ENCODE measurements at places on chromosomes 11 and 22.
A peak's percentile ranks its signal among the peaks of the same experiment; 100 is the strongest.

DNA sequence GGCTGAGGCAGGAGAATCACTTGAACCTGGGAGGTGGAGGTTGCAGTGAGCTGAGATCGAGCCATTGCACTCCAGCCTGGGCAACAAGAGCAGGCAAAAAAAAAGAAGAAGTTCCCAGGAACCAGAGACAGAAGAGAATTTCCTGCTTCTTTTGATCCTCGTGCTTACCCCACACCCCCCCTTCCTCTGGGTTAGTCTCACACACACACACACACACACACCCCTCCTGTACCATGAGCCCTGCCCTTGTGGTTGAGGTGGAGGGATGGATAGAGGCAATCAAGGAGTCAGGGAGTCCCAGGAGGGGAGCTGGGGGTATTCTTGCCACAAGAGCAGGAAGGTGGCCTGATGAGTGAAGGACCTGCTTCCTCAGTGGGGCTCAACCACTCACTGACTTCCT is 4.1 kb upstream of the UBE2L6 start:
- no peak for DNase-seq

- DNase-seq = no peak
Measured at GRCh38 chr11:12301379-12301778, 76.0 kb upstream of the PARVA start.

- no peak for DNase-seq
Measured at GRCh38 chr11:11107076-11107723, 245.8 kb downstream of the CSNK2A3 start.

DNA sequence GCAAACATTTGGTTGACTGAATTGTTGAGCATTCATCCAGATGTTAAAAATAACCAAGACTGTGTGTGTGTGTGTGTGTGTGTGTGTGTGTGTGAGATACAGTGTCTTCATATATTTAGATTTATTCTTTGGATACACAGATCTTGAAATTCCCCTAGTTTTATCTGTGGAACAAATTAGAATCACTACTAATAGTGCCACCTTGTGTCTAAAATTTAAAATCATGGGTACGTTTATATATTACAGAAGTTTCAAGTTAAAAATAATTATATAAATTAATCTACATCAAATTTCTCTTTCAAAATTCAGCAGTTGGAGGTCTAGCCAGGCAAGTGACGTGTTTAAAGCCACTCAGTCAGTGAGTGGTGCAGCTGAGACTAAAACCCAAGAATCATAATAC is 1566.2 kb upstream of the TENM4 start:
- peak; percentile 48 for DNase-seq

- peak; percentile 46 for DNase-seq
Measured at GRCh38 chr11:36292311-36292722, 3.1 kb upstream of the COMMD9 start.
